ENCODE measurements at places on chromosomes 5 and 9.

DNA sequence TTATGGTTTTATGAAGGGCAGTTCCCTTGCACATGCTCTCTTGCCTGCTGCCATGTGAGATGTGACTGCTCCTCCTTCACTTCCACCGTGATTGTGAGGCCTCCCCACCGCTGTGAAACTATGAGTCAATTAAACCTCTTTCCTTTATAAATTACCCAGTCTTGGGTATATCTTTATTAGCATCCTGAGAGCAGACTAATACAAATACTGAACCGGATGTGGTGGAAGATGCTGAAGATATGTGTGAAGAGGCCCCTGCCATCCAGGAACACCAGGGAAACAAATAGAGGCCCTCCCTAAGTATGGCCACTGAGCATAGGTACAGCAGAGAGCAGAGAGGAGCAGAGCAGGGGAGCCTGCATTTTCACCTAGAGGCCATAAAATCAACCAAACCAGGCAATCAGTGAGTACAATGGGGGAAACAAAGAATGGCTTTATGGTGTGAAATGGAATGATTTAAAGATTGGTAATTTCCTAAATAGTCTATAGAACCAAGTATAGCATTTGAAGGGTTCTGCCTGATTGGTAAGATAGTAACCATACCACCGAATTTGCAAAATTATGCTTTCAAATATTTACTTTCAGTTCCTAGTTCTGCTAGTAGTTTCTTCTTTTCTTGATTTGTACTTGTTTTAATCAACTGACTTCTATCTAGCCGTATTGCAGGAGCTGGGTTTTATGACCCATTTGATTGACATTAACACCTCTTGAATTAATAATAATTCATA, 421.6 kb downstream of the IRX1 start:
- no peak for DNase-seq

DNA sequence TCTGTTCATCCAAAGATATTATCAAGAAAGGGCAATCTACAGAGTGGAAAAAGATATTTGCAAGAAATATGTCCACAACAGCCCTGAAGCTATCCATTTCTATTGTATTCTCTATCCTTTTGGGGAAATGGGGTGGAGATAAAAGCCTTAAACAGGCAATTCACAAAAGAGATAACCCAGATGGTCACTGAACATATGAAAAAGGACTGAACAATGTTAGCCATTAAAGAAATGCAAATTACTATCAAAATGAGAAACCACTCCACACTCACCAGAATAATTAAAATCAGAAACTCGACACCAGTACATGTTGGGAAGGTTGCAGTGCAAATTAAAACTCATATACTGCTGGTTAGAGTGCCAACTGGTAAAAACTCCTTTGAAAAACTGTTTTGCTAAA, 955.2 kb upstream of the DMAC1 start:
- no peak for DNase-seq

- peak; percentile 56 for DNase-seq
Measured at GRCh38 chr5:141872496-141873356, 5.5 kb downstream of the PCDH1 start.

DNA sequence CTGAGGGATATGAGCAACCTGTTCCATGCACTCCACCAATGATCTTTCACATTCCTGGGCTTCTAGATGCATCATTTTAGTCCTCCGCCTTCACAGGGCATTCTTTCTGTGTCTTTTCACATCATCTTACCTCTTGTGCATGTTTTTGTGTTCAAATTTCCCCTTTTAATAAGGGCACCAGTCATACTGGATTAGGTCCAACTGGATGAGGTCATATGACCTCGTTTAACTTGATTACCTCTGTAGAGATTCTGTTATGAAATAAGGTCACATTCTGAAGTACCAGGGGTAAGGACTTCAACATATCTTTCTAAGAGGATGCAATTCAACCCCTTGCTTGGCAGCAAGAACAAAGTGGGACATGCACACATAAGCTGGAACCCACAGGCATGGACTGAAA, 335.3 kb upstream of the TLE4 start:
- no peak for DNase-seq

DNA sequence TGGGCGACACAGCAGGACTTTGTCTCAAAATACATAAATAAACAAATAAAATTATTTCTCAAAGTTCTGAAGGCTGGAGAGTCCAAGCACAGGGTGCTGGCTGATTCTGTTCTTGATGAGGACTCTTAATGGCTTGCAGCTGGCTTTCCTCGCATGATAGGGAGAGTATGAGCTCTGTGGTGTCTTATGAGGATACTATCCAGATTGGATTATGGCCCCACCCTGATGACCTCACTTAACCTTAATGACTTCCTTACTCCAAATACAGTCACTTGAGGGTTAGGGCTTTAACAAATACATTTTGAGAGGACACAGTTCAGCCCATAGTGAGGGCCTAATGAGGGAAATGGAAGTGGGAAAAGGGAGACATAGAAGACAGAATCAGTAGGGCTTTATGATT, 87.7 kb downstream of the FOCAD start:
- DNase-seq, result no peak

GRCh38 chr9:16690628-16691027, 179.8 kb downstream of the BNC2 start:
- DNase-seq, result no peak

DNA sequence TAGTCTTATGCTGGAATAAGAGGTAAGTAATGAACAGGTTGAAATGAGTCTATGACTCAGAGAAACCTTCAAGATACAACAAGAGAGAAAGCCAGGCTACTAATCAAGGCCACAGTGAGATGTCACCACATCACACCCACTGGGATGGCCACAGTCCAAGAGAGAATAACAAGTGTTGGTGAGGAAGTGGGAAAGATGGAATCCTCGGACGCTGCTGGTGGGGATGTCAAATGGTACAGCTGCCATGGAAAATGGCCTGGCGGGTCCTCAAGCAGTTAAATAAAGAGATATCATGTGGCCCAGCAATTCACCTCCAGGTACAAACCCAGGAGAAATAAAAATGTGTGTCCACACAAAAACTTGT, 41.9 kb upstream of the NEURL1B start:
- DNase-seq, result no peak
